ENCODE measurements at places on chromosomes 1 and 21.

DNA sequence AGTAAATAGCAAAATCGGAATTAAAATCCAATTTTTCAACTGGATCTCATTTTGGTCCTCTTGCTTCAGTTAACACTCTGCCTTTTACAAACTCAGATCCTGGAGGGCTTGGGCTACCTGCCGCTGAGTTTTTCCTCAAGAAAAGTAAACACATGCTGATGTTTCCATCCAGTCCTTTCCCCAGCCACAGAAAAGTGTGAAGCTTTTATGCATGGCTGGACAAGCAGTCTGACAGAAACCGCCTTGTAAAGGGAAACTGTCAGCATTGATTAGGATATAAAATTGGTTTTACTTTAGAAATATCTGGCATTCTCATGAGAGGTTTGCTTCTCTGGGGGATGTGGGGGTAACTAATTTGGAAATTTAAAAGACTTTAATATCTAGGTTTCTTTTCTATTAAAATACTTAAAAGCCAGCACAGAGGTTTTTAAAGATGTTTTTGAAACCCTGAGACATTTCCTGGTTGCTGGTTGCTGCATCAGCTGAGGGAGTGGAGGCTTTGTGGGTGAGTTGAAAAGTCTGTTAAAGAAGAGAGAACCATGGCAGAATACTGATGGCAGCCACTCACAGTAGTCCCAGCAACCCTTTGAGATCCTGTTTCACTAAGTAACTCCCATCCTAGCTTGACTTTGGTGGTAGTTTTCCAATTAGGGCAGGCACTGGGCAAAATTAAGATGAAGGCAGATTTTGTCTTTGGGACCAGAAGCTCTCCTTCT, 238.3 kb downstream of the PAPPA2 start:
- no peak for DNase-seq

- DNase-seq = no peak
These were observed 8.0 kb upstream of the OXCT2 start for GRCh38 chr1:39779137-39779536.

DNA sequence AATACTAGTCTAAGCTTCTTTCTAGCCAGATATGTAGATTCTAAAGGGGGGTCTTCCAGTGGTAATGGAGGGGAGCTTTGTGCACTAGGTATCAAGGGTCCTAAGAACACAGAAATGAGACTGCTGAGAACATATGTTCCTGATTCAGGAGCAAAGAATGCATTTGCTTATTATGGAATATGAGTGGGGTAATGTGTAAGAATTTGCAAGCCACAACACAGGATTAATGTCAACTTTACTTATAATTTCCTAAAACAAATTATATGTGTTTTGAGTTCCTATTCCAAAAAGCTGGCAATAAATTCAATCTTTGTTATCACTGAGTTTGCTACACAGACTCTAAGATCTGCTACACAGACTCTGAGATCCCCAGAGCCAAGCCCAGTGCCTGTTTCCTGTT, 357.0 kb upstream of the PTBP2 start:
- DNase-seq = no peak

- DNase-seq = no peak
These were observed 118.3 kb upstream of the ATP1A1 start for GRCh38 chr1:116254776-116255175.

GRCh38 chr1:179871940-179872339, 5.7 kb downstream of the TOR1AIP2 start:
- no peak for DNase-seq

GRCh38 chr1:52590266-52590665, 11.9 kb upstream of the GPX7 start:
- DNase-seq = no peak

DNA sequence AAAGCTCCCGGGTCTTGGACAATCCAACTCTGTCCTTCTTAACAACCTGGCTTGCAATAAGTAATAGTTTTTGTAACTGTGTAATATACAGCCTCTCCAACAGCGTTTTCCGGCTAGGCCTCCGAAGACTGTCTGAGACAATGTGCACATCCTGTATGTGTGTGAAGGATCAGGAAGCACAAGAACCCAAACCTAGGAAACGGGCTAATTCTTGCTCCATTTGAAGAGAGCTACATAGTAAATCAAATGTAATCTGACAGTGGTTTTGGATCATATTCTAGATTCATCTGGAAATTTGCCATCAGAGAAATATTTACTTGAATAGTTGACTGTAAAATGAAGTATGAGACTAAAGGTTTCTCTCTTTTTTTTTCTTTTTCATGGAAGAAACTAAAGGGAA, 1.2 kb downstream of the GPR52 start:
- no peak for DNase-seq

DNA sequence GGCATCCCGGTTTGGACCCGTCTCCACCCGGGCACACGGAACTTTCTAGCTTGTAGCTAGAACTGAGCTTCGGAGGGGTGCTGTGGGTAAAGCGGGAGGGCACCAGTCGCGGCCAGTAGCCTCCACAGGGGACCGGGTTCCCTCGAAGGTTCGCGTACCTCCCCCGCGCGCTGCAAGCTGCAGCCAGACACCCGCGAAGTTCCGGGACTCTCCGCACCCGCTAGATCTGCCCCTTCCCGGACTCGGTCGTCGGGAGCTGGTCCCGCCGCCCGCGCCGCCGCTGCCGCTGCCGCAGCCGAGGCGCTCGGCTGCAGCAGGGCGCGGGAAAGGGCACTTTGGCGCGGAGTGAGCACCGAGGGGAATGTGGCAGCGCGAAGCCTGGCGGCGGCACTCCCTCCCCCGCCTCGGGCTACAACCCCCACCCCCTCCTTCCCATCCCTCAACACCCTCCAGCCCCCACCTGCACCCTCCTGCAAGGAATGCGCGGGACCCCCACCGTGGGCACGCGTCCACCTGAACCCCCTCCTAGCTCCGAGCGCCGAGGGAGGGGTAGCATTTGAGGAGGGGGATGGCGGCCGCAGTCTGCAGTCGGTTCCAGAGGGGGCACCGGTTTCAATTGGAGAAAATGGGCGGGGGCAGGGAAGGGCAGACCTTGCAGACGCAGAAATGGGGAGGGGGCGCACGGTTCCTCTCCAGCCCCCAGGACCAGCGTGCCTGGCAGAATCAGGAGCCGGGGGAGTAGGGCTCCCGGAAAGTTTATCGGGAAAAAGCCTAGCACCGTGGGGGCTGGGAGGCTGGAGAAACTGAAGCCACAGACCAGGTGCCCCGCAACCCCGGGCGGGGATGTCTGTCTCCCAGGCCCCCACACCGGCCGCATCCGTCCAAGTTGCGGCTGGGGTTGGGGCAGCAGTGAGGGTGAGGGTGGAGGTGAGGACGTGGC, 968 bp downstream of the CSMD2 start:
- DNase-seq = no peak

GRCh38 chr1:89939693-89940438, 55.0 kb upstream of the ZNF326 start:
- no peak for DNase-seq

DNA sequence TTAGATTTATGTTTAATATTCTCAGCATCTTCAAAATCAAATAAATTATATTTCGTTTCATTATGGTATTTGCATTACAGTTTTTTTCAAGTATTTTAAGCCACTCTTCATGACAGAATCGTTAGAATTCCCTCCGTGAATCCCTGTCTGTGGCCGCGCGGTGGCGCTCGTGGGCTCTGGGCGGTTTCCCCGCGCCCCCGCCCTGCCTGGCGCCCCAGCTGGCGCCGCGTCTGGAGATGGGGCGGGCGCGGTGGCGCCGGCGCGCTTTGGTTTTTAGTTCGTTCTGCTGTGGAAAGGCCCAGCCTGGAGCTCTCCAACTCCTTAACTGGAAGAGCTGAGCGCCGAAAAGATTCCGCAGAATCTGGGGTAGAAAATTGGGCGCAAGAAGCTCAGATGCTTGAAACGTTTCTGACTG, 25.7 kb downstream of the PRMT2 start:
- DNase-seq = peak; percentile 79

DNA sequence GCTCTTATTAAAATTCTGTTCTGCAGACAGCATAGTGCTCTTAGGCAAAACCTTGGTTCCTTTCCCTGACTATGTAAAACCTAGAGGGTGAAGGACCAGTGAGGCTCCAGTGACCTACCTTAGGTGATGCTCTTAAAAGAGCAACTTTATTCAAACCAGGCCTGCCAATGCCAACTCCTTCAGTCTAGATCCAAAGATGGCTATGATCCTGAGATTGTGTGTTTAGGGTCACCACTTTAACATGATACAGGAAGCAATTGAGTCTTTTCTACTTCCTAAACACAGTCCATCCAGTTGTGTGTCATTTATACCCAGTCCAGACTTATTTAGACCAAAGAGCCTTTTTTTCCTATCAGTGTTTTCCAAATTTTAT, 10.8 kb downstream of the MCL1 start:
- no peak for DNase-seq

GRCh38 chr1:108692724-108693655, 880 bp downstream of the PRPF38B start:
- peak; percentile 74 for DNase-seq

DNA sequence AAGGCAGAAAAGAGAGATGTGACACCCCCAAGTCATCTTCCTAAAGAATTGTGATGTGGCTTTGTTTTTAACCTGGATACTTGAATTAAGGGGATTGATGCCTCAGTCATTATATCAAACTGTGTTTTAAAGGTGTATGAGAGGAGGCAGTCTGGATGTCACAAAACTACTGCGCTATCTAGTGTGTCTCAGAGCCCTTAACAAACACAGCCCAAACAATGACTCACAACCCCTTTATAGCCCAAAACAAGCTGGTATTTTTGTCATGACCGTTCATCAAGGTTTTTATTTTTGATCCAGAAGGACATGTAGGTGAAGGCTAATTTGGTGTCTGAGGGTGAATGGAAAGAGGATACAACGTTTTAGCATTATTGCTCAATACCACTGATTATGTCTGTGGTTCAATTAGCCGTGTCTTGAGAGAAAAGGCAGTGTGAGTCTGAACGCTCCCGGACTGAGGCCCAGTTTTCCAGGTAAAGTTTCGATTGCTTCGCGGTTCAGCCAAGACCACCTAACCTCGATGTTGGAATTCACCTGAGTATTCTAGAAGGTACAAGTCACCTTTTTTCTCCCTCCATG, 71.6 kb downstream of the SGIP1 start:
- DNase-seq = no peak

- DNase-seq = no peak
These were observed 16.4 kb downstream of the CD2 start for GRCh38 chr1:116770625-116771024.

- DNase-seq = no peak
These were observed 115.5 kb downstream of the KCNK2 start for GRCh38 chr1:215198021-215198420.

DNA sequence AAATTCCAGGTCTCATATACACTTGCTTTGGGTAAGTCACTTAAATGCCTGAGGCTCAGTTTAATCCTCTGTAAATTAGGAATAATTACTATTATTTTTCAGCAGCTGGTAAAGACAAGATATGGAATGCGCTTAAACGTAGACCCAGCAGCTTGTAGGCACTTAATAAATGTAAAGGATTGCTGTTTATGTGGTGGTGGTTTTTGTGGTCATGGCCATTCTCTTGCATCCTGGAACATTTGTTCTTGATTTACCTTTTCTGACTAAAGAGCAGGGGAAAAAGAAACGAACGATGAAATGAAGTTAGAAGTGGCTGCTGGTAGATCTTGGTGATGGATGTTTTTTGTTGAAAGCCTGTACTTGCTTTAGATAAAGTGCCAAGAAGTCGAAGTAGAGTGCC, 195.0 kb upstream of the FOXD3 start:
- no peak for DNase-seq

DNA sequence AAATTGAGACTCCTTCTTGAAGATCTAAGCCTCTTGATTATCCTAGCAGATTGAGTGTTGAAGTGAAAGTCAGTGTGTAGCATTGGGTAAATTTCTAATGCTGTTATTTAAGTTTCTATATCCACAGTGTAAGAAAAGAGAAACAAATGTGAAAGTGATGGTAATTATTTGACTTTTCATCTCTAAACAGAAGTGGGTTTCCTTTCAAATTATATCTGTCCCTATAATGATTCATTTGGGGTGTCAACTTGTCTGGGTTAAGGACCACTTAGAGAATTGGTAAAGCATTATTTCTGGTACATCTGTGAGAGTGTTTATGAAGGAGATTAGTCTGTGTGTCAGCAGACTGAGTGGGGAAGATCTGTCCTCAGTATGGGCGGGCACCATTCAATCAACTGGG, 133.0 kb upstream of the HMCN1 start:
- DNase-seq = peak; percentile 19

- DNase-seq = no peak
These were observed 281.2 kb downstream of the AKT3 start for GRCh38 chr1:243568793-243569192.

GRCh38 chr1:230144758-230145504, 77.9 kb downstream of the GALNT2 start:
- DNase-seq = no peak

GRCh38 chr1:183883623-183884022, 78.7 kb downstream of the RGL1 start:
- peak; percentile 35 for DNase-seq

GRCh38 chr1:12063141-12064072, at the start of gene TNFRSF8:
Gene TNFRSF8 (plus strand): TSS chr1:12063303. CDS start chr1:12063599, 296 bp downstream.
- no peak for DNase-seq

GRCh38 chr1:210360852-210361477, 32.3 kb downstream of the HHAT start:
- no peak for DNase-seq

- DNase-seq = no peak
These were observed 26.2 kb upstream of the EPHA2 start for GRCh38 chr1:16181887-16182719.

GRCh38 chr1:236552096-236552495, 28.3 kb downstream of the LGALS8 start:
- no peak for DNase-seq

DNA sequence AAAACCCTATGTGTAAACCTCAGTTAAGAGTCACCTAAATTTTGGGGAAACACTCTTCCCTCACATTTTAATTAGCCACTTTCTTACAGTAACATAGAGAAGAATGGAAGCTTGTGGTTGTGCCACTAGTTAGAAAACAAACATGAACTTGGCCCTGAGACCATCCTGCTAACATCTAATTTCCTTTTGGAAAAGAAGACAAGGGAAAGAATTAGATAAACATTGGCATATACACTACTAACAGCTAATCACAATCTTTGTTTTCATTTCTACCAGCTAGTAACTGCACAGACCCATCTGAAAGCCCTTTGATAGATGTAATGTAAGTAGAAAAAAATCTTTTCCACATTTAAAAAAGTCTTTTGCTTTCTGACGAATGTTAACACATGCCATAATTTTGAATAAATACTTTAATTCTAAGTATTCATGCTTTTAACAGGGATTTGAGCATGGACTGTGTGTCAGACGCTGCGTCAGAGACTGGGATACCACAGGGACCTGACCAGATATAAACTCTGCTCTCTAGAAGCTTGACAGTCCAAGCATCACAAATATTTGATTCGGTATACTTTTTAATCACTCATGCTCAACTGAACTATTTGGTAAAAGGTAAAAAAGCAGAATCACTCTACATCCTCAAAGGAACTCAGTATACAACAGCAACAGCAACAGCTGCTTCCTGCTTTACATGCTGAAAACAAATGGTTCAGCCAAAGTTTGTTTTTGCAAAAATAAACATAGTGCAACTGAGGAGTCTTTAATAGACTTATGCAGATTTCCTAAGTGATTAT, 30.2 kb downstream of the DPH5 start:
- no peak for DNase-seq
